Activated B cell treated with CpG ODN at 0.5 μM for 24 hours (primary cell): ENCODE measurements at places on chromosomes 4 and X.

- DNase-seq = no peak
Measured at GRCh38 chr4:183747931-183748670, 89.0 kb downstream of the TRAPPC11 start.

DNA sequence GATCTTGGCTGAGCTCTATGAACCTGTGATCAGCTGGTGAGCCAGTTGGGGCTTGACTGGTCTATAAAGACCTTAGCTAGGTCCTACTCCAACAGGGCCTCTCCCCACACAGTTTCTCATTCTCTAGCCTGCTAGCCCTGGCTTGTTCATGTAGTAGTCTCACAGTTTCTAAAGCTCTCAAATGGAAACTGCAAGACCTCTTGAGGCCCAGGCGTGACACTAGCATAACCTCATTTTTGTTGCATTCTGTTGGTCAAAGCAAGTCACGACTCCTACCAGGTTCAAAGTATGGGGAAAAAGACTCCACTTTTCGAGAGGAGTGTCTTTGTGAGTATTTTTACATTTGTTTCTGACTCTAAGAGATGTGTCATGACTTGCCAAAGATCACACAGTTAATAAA lies 50.9 kb downstream of the CEP44 start:
- DNase-seq = no peak

- no peak for DNase-seq
Measured at GRCh38 chr4:100881283-100881682, 363.5 kb upstream of the EMCN start.

GRCh38 chr4:71232056-71232430 lies 106.8 kb upstream of the SLC4A4 start:
- DNase-seq = no peak

GRCh38 chr4:19614171-19614570 lies 637.5 kb upstream of the SLIT2 start:
- DNase-seq = no peak

DNA sequence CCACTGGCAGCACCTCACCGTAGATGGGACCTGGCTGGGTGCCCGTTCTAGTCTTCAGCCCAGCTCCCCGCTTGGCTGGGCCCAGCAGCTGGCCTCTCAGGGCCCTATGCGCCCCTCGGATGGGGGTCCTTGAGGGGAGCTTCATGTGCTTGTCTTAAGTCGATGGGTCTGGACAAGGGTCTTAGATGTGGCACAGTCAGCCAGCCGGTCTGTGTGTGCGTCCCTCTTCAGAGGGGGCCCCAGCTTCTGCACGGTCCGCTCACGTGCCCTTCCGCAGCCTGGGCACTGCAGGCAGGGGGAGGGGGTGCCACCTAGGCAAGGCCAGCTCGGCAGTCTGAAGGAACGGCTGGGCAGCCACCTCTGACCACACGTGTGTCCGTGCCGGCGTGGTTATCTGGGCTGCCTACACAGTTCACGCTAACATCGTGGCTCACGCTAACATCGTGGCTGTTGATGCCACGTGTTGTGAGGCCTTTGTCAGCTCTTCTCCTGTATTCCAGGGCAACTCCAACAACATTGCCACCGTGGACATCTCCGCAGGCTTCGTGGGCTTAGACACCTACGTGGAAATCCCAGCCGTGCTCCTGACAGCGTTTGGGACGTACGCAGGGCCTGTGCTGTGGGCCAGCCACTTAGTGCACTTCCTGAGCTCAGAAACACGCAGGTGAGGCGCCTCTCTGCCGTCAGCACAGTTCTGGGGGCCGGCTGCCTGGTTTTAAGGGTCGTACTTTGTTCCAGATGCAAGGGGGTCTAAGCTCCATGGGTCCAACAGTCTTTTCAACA lies 34.5 kb downstream of the PIGG start:
- DNase-seq = no peak

GRCh38 chr4:128241425-128241913 lies 46.1 kb downstream of the PGRMC2 start:
- no peak for DNase-seq

DNA sequence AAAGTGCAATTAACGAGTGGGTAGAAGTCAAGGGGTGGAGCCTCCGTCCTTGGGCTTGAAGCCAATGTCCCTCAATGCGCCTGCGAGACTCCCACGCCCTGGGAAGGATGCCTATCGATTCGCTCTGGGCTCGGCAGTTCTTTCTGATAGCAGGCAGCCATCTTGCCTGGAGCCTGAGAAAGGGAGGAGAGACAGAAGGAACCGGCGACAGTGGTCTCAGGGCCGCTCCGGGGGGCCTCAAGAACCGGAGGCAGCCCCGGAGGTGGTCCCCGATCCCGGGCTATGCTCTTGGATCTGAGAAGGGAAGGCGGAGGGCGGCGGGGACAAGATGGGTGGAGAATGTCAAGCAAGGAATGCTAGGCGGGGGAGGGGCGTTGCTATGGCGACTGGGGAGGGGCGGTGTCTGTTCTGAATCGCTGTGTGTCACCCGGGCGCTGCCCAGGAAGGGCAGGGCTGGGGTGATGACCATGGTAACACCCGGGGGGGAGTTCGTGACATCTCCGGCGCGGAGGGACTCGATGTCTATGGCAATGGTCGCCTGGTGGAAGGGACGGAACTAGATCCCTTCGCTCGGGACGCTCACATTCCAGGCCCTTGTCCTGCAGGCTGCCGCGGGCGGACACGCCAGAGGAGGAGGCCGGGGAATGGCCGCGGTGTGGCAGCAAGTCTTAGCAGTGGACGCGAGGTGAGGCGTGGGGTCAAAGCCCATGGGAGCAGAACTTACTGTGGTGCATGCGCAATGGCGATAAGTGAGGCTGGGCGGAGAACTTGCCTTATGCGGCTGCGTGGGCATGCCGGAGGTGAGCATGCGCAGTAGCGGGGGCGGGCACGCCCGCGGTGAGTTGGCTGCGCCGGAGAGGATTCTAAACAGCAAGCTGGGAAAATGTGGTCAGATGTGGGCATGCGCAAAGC lies at the start of gene WDR13:
Gene WDR13 (plus strand): TSS at position 140 of the 912 bp plus-strand sequence. CDS start 505 bp downstream, at position 645.
- peak; percentile 79 for DNase-seq

GRCh38 chrX:120625371-120625770 lies 4.5 kb downstream of the C1GALT1C1 start:
- DNase-seq = no peak

- DNase-seq = no peak
Measured at GRCh38 chr4:70908993-70909556, 6.9 kb downstream of the MOB1B start.

DNA sequence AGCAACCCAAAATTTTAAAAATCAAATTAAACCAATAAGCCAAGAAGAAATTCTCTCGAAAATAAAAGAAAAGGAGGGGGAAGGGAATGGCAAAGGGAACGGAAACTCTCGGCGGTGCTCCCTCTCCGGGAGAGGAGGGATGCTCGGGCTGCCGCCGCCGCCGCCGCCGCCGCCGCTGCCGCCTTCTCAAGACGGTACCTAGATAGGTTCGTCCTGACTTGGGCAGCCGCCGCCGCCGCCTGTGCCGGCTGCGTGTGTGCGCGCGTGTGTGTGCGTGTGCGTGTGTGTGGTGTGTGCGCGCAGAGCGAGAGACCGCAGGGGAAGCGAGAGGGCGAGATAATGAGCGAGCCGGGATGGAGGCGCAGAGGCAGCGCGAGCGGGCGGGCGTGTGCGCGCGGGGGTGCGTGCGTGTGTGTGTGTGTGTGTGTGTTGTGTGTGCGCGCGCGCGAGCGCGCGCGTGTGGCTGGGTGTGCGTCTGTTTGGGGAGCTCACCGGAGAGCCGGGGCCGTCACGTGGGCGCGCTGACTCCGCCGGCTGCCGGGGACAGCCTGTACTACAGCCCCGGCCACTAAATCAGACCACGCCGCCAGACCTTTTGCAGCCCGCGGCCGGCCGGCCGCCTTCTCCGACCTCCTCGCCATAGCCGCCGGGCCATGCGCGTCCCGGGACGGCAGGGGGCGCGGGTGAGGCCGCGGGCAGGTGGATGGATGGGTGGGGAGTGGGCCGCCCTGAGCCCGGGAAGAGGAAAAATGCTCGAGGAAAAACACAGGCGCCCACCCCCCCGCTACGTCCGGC lies 111.6 kb downstream of the DHX15 start:
- DNase-seq = peak; percentile 39

- no peak for DNase-seq
Measured at GRCh38 chr4:789571-790465, 36.1 kb downstream of the CPLX1 start.

- no peak for DNase-seq
Measured at GRCh38 chrX:96705905-96706304, 21.3 kb downstream of the DIAPH2 start.

- no peak for DNase-seq
Measured at GRCh38 chrX:39477762-39478120, 620.0 kb downstream of the BCOR start.

- no peak for DNase-seq
Measured at GRCh38 chr4:183470821-183471220, 26.4 kb downstream of the CDKN2AIP start.

GRCh38 chr4:95637043-95637600 lies 88.3 kb upstream of the UNC5C start:
- DNase-seq = no peak

- no peak for DNase-seq
Measured at GRCh38 chr4:31175242-31175910, 455.2 kb downstream of the PCDH7 start.

DNA sequence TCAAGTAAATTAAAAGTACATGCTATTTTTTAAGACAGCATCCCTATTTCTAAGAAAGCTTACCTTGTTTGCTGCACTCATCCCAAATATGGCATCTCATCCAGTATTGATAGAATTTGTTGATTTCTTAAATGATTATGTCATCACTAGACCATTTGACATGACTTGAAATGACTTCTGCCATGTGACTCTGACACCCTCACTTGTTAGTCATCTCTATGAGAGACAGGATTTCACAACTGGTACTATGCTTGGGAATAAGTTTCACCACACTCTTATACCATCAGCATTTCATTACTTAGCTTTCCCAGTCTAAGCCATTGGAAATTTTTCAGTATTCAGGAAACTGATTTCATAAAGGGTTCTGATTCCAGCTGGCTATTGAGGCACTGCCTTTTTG lies 55.3 kb downstream of the TMPRSS11F start:
- DNase-seq = no peak

- no peak for DNase-seq
Measured at GRCh38 chr4:13441506-13441905, 42.6 kb downstream of the RAB28 start.

- DNase-seq = no peak
Measured at GRCh38 chr4:124555959-124556358, 156.6 kb downstream of the ANKRD50 start.

- no peak for DNase-seq
Measured at GRCh38 chr4:168321006-168321405, 2.5 kb upstream of the DDX60 start.

DNA sequence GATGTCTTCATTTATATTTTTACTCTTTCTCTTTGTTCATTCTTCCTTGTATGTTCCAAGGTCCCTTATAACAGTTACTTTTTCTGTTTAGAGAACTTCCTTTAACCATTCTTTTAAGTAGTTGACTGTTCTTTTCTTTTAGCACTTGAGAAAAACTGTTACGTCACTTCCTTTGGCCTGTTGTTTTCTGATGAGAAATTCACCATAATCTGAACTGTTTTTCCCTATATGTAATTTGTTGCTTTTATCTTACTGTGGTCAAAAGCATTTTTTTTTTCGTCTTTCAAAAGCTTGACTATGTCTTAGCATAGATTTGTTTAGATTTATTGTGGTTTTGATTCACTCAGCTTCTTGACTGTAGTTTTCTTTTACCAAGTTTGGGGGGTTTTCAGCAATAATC lies 1660.3 kb upstream of the PCDH10 start:
- DNase-seq = no peak

GRCh38 chrX:64456828-64457227 lies 61.6 kb upstream of the MTMR8 start:
- no peak for DNase-seq

DNA sequence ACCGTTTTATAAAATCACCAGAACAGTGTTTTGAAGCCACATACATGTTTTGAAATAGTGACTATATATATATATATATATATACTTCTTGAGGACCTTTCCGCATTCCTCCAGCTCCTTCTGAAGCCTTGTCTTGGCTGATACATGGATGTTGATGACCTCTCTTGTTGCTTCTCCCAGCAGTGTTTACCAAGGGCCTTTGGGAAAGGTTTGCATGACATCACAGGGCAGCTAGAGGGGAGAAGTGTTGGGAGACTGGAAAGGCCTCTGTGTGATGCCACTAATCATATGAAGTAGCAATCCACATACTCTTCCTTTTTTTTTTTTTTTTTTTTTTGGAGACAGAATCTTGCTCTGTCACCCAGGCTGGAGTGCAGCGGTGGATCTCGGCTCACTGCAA lies 22.5 kb downstream of the WDR44 start:
- no peak for DNase-seq

- no peak for DNase-seq
Measured at GRCh38 chr4:139153411-139154133, 23.4 kb downstream of the ELF2 start.

DNA sequence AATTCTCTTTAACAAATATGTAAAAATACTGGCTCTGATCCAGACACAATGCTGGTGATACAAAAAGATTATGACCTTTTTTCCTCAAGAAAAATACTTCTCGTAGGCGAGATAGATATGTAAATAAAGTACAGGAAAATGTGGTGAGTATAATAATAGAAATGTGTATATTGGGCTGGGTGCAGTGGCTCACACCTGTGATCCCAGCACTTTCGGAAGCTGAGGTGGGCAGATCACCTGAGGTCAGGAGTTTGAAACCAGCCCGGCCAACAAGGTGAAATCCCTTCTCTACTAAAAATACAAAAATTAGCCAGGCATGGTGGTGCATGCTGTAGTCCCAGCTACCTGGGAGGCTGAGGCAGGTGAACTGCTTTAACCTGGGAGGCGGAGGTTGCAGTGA lies 55.0 kb downstream of the MRPL1 start:
- DNase-seq = no peak

DNA sequence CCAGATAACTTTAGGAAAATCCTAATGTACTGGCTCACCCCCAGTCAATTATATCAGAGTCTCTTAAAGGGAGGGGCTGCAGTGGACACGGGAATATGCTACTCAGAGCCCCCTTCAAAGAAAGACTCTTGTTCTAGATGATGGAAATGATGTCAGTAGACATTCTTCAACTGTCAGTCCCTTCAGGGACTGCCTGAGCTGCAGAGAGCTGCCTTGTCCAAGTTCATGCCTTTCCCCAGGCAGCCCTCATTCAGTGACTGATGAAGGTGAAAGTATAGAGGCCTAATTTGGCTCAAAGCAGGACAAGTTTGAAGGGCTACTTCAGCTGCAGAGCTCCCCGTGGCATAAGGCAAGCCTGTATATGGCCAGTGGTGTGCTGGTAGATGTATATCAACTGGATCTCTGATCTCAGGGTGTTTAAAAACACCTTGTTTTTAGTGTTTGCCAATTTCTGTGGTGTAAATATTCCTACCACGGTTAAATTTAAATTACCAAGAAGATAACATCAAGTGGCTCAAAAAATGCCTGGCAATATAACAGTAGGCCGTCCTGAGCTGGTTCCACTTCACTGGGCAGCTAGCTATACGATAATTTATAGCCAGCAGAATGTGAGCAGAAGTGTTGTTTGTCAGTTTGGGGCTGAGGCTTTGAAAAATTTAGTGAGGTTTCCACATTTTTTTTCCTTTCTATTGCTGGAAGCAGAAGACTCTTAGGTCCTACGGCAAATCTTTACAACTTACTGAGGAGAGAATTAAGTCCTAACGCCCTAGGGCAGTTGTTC lies 748.8 kb upstream of the FTHL17 start:
- no peak for DNase-seq
